Activated T-helper 2 cell treated with anti-CD3 and anti-CD28 coated beads, Interferon-gamma antibody, Interleukin-2, Interleukin-4, amounts not matched to agents 10 μg/mL and 5 μg/mL and 100 μg/mL, durations not matched to agents 14 hours and 24 hours and 36 hours (primary cell): ENCODE measurements at places on chromosomes 13 and 19. TPM values are rescaled to one million over a fixed set of nuclear protein-coding genes. Genes with fewer than 3 reads are reported as not detected.
A peak's percentile ranks its signal among the peaks of the same experiment; 100 is the strongest.

DNA sequence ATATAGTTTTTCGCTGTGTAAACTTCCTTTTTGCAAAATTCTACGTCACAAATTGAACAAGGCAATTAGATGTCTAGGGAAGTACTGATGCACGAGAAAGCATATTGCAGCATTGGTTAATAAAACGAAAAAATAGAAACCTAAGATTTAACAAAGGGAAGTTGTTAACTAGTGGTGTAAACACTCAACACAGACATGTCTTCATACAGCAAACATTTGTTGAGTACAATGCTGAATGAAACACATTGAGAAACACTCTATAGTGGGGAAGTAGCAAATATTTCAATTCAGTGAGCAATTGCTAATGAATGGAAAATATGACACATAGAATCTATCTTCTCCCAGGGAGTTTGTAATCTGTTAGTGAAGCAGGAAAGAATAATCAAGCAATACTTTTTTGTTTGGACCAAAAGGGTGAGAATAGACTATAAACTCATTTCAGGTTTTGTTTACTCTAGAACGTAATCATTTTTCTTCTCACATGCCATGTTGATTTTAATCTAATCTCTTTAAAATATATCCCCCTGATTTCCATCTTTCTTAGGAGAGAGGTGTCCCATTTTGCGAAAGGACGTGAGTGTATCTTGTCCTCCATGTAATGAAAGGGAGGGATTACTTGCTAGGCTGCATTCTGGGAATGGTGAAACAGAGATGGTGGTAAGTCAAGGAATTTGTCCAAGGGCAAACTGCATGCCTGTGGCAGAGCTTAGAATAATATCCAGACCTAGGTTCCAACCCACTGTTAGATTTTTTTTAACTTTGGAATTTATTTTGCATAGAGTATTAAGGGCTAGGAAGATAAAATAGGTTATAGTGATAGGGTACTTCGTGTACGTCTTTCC, 1.7 kb upstream of the ANKRD10 start:
- DNase-seq = no peak

DNA sequence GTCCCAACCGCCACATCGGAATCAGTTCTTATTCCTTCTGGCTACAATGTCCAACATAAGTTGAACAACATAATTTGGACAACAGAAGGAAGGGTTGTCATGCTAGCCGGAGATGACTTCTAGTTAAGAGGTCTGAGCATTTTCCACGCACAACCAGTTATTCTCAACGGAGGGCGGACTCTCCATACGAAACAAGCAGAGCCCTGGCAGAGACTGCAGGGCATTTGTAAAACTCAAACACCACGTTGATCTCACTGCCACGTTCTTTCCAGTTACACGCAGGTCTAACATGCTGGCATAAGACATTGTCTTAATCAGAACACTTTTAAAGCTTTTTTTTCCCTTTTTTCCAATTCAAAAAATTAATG, 38.3 kb upstream of the DCUN1D2 start:
- DNase-seq = no peak

DNA sequence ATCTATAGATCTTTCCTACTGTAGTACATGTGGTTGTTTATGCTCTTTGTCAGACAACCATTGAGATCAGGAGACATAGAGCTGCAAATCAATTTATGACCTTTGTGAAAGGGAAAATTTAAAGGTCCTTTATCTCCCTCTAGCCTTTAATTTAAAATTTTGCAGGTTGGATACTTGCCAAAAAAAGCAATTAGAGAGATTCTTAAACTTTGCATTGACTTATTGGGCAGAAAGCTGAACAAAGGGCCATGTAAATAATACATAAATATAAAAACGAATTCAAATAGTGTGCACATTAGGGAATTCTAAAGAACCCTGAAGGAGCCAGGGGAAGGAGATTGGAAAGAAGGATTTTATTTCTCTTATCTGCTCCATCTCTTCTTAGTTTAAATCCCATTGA, 22.0 kb upstream of the RB1 start:
- no peak for DNase-seq

- DNase-seq = no peak
Measured at GRCh38 chr13:30415430-30416030, 6.8 kb upstream of the UBE2L5 start.

DNA sequence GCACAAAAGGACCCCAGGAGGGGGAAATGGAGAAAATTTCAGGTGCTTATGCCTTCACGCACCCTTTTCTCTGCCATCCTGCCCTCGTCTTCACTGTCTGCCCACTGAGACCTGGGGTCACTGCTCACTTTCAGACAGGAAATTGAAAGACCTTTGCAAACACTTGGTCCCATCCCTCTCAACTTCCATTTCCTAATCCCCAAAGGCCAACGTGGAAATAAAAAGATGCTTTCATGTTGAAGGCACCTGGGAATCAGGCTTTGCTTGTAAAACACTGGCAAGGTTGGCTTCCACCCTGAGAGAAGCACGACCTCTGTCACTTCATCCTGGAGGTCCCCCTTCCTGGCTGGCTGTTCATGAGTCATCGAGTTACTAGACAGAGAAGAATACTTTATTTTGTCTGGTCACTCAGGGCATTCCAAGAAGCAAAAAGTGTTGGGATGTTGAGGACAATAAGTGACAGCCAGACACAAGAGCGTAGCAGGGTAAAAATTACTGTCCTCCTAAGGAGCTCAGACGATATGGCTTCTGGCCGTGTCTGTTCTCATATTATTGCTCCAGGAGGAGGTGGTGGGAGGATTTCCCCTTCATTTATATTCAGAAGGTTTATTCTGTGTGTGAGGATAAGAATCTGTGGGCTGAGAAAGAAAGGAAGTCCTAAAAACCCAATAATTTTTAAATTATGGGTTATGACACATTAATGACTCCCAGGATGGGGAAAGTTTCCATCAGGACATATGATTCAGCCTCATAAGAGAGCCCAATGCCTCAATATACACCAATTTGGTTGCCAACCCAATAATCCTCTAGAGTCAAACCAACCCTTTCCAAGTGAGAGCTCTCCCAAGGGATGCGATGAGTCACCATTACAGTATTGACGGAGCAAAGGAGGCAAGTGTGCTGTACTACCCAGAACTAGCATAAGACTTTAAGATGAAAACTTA, 409.0 kb downstream of the COG6 start:
- DNase-seq = no peak

GRCh38 chr13:100209857-100210825, 121.2 kb downstream of the PCCA start:
- no peak for DNase-seq

DNA sequence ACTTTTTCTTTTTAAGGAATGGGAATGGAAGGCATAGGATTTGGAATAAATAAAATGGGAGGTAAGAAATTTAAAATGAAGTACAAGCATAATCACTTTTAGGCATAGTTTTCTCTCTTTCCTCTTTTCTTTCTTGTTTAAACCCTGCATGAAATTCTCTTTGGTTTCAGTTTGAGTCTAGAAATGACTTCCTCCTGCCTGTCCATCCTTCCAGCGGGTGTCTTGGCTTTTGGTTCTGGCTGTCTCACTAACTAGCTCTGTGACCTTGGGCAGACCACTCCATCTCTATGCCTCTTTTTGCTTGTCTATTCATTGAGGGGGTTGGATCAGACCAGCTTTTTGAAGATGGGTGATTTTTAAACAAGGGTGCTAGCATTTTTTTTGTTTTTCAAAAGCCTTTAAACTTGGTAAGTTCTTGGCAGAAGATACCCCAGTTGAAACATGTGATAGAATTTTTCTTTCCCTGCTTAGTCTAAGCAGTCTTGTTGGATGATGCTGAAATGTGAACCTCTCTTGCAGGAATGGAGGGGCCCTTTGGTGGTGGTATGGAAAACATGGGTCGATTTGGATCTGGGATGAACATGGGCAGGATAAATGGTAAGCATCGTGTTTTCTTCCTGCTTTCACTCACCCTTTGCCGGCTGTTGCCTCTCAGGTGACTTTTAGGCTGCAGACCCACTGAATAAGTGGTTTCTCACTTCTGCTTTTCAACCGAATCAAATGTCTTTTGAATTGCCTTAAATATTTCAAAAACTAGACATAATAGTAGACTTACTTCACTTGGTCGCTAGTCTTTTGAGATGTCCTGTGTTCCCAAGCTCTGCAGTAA, 28.6 kb downstream of the PRAM1 start:
- no peak for DNase-seq

DNA sequence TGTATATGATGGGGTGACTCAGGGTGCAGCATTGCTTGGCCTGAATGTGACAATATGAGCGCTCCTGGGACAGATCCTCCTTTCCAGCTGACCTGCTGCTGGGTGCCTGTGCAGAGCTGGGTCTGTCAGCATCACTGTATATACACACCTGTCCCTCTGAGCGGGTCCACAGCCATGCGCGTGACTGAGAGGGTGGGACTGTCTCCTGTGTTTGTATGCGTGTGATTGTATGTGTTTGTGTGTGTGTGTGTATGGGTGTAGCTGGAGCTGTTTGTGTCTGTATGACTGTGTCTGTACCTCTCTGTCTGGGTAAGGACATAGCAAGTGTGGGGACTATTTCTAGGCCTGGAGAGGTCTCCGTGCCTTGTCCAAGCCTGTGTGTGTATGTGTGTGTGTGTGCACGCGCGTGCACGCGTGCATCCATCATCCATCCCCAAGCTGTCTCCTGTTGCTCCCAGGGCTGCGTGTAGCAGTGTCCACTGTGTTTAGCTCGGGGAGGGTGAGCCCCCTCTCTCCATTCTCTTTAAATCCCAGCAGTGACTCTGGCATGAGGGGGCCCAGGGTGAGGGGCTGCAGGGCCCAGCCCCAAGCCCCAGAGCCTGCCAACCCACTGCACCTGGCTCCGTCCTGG, 8.3 kb downstream of the IGLON5 start:
- no peak for DNase-seq

GRCh38 chr13:110162866-110163658, 143.9 kb downstream of the COL4A1 start:
- DNase-seq = no peak

- peak; percentile 81 for DNase-seq
Measured at GRCh38 chr13:46181840-46182490, at the start of gene LCP1. TSS of gene LCP1 (minus strand) at chr13:46182177. CDS start at chr13:46159662, 22,515 bp downstream.

- no peak for DNase-seq
Measured at GRCh38 chr13:35649162-35649561, 172.7 kb upstream of the MAB21L1 start.

- DNase-seq = no peak
Measured at GRCh38 chr19:31135841-31136240, 213.4 kb downstream of the TSHZ3 start.

- DNase-seq = no peak
Measured at GRCh38 chr13:101390461-101390860, 25.8 kb downstream of the NALCN start.

DNA sequence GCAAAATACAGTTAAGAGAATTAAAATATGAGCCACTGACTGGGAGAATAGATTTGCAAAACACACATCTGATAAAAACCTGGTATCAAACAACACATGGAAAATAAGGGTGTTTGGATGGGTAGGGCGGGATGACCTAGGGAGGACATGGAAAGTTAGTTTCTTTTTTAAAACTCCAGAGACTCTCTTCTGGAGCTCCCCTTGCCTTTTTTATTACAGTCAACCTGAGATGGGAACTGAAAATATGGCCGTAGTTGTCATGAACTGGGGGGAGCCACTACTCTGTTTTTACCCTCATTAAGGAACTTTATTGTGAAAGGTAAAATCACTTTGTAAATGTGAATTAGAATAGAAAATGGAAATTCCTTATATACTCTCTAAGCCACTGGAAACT, 113.0 kb downstream of the ATP11A start:
- DNase-seq = no peak

- DNase-seq = no peak
Measured at GRCh38 chr19:54435551-54436016, 13.4 kb upstream of the LENG8 start.

DNA sequence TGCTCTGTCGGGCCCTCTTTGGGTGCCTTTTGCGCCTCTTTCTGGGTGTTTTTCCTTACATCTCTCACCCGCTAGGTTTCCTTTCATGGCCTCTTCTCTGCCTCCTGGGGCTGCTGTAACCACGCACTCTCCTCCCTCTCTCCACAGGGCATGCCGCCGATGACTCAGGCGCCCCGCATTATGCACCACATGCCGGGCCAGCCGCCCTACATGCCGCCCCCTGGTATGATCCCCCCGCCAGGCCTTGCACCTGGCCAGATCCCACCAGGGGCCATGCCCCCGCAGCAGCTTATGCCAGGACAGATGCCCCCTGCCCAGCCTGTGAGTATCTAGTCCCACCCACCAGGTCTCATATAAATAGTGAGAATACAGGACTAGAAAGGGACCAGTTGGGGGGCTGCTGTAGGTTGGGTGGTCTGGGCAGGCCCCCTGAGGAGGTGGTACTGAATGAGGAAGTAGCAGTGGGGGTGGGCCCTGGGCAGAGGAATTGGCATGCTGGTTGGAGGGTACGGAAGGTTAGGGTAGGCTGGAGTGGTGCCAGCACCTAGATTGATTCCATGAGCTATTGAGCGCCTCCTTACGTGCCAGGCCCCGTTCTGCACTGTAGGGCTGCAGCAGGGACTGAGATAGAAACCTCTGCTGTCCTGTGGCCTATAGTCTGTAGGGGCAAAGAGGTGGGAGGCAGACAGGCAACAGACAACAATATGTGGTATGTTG, 11.9 kb downstream of the SNRPA start:
- DNase-seq = no peak

- no peak for DNase-seq
Measured at GRCh38 chr19:18612772-18613588, at the start of gene TMEM59L. TSS of gene TMEM59L (plus strand) at chr19:18612870. CDS start at chr19:18612959, 89 bp downstream.

DNA sequence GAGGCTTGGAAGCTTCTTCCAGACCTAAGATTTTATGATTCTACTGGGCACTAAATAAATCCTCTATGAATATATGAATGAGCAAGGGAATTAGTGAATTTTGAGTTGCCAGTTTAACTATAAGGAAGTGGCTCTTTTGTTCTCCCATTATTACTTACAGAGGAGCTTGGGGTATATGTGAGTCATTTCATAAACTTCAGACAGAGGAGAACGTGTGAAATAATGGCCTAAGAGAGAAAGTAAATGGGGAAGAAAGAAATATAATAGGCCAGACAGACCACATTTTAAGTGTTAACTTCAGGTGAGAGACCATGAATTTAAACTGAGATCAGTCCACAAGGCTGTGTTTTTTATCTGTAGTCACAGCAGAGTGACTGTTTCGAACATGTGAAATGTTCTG, 570.9 kb downstream of the GPC6 start:
- DNase-seq = no peak

GRCh38 chr13:34765446-34766180, 176.5 kb upstream of the NBEA start:
- no peak for DNase-seq

Gene CGB5
- not detected in 2 replicates for total RNA-seq

Gene IZUMO2
- total RNA-seq = not detected in 2 replicates

Gene SPRYD7
- total RNA-seq = 8.7 and 9.8 TPM in 2 replicates

Gene VSTM1
- total RNA-seq = not detected in 2 replicates

Gene DNAAF3
- 0.23 and 0.27 TPM in 2 replicates for total RNA-seq

Gene AMER2
- not detected in 2 replicates for total RNA-seq

Gene IGFL2
- 0.46 TPM in 1 of 2 replicates, not detected in the other for total RNA-seq

Gene ZNF430
- total RNA-seq = 19.6 and 22.5 TPM in 2 replicates
